Dermis lymphatic vessel endothelial cell (primary cell): ENCODE measurements at places on chromosomes 1 and 21. TPM values are rescaled to one million over a fixed set of nuclear protein-coding genes. Genes with fewer than 3 reads are reported as not detected.

CFAP141 gene
- not detected in 2 replicates for total RNA-seq

LAPTM5 gene
- 34.4 and 54.1 TPM in 2 replicates for total RNA-seq

PDE9A gene
- 2.1 and 4.9 TPM in 2 replicates for total RNA-seq

TOR1AIP2 gene
- total RNA-seq = 68.1 and 79.8 TPM in 2 replicates

CFHR4 gene
- total RNA-seq = not detected in 2 replicates

TMED5 gene
- 41.2 and 59.7 TPM in 2 replicates for total RNA-seq

PPIAL4G gene
- total RNA-seq = not detected in 2 replicates

WDR64 gene
- total RNA-seq = under 0.01 TPM in 1 of 2 replicates, not detected in the other

KRTAP10-5 gene
- not detected in 2 replicates for total RNA-seq

SELL gene
- total RNA-seq = under 0.01 and 0.60 TPM in 2 replicates

OR2T2 gene
- not detected in 2 replicates for total RNA-seq

GALE gene
- 11.7 and 13.5 TPM in 2 replicates for total RNA-seq

FNBP1L gene
- total RNA-seq = 32.8 and 54.7 TPM in 2 replicates

WNT3A gene
- not detected in 2 replicates for total RNA-seq

SH3BGR gene
- total RNA-seq = 0.33 and 1.0 TPM in 2 replicates

UBIAD1 gene
- 10.8 and 12.5 TPM in 2 replicates for total RNA-seq

CNR2 gene
- not detected in 2 replicates for total RNA-seq

ELF3 gene
- under 0.01 and 0.09 TPM in 2 replicates for total RNA-seq

NBPF10 gene
- total RNA-seq = 0.22 and 0.77 TPM in 2 replicates

HIVEP3 gene
- 0.87 and 1.7 TPM in 2 replicates for total RNA-seq

SMG7 gene
- total RNA-seq = 12.5 and 16.2 TPM in 2 replicates

SPRR1A gene
- total RNA-seq = not detected in 2 replicates

MRPS21 gene
- total RNA-seq = 59.5 and 77.8 TPM in 2 replicates

SESN2 gene
- total RNA-seq = 4.2 and 7.3 TPM in 2 replicates

CZIB gene
- 41.8 and 50.8 TPM in 2 replicates for total RNA-seq

TSPAN2 gene
- total RNA-seq = 0.98 and 1.8 TPM in 2 replicates

IFNLR1 gene
- total RNA-seq = not detected in 2 replicates

TPTE gene
- not detected in 2 replicates for total RNA-seq

ANKRD35 gene
- under 0.01 TPM in 1 of 2 replicates, not detected in the other for total RNA-seq
